ENCODE measurements at places on chromosomes 6 and 20.

- peaks cover 19% of the 10 kb centered on the region for H3K27me3 ChIP-seq
- DNase-seq: no peak
- H3K4me3 ChIP-seq: no peak overlapping the region
- H3K27ac ChIP-seq: no peak overlapping the region
Measured at GRCh38 chr20:25037288-25038102, 20.4 kb downstream of the ACSS1 start.

GRCh38 chr20:62039738-62040137 is 25.9 kb downstream of the TAF4 start:
- H3K27me3 ChIP-seq: peaks cover 4% of the 10 kb centered on the region
- peaks cover 31% of the 10 kb centered on the region for H3K4me1 ChIP-seq
- peaks cover 52% of the 10 kb centered on the region for H3K36me3 ChIP-seq
- H3K4me3 ChIP-seq: no peak overlapping the region
- H3K27ac ChIP-seq: no peak overlapping the region
- DNase-seq: no peak

DNA sequence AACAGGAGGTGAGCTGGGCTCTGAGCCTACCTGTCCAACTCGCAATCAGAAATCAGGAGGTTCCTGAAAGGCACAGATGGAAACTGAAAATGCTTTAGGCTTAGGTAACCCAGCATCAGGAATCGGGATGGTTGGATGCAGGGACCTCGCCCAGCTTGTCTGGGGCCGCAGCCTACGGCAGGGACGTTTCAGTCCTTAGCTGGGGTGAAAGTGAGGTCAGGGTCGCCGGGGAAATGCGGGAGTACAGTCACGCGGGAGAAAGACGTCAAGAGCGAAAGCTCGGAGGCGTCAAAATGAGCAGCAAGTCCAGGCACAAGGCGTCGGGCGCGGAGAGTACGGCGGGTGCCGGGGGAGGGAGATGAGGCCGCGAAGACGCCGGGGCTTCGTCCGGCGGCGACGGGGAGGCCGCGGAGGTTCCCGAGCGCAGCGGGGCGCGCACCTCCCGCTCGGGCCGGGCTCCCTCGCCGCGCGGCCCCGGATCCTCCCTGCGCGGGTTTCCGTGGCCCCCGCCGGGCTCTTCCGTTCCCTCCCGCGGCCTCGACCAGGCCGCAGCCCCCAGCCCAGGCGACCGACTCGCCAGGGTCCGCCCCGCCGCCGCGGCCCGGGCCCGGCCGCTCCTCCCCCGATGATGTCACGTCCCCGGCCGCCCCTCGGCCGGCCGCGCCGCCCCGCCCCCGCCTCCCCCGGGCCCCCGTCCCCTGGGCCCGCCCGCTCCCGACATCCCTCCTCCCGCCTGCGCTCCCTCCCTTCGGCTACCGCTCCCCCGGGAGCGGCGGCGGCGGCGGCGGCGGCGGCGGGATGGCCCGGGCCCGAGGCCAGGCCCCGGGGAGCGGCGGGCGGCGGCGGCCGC is at the start of gene EBF4:
EBF4 (plus strand) TSS at position 745 of the 850 bp plus-strand sequence. CDS start 866 bp downstream, outside the sequence.
- peak within 1 kb of the TSS; percentile 96 for H3K4me3 ChIP-seq
- DNase-seq: peak; percentile 75
- H3K36me3 ChIP-seq: no peaks in the 10 kb centered on the region
- peak within 1 kb of the TSS; percentile 49 for H3K27ac ChIP-seq

DNA sequence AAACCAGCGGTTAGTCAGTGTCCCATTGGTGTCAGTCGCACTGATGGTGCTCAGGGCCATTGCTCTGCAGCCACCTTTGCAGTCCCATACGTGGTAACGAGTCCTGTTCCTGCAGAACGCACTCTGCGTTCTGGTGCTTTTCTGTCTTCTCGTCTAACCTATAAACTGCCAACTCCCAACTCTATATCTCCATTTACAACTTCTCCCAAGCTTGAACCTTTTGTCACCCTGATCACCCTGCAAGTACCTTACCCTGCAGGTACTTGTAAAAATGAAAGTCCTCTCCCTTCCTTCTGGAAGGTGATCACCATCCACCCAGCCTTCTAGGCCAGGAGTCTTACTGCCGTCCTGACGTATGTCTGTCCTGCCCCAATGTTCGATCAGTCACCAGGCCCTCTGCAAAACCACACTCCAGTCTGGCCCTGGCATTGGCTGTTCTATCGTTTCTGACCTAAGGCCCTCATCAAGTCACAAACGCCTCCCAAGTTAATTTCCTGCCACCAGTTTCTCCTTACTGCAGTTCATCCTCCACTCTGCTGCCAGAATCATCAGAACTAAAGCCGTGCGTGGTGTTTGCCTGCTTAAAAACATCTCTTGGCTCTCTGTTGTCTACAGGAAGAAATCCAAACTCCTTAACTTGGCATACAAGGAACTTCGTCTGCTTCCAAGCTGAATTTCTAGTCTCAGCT is 7.9 kb downstream of the RREB1 start:
- H3K4me1 ChIP-seq: peaks cover 76% of the 10 kb centered on the region
- peak overlapping the region; percentile 20 for H3K4me3 ChIP-seq
- peaks cover 14% of the 10 kb centered on the region for H3K36me3 ChIP-seq
- no peak for DNase-seq

DNA sequence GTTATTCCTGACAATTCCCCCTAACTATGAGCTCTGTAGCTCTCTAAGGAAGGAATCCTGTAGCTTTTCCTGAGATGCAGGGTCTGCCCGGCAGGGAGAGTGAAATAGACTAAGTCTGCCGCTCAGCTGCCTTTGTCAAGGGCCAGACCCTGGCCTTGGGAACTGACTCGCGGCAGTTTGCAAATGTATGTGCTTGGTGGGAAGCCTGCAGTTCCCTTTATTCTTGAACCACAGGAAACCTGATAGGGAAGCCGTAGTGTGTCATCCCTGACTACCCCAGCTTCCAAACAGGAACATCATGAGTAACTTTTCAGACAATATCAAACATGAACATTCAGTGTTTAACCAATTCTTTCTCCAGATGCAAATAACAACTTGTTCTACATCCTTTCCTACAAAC is 78.7 kb upstream of the IFNGR1 start:
- no peak overlapping the region for H3K27ac ChIP-seq
- peaks cover 57% of the 10 kb centered on the region for H3K4me1 ChIP-seq
- peak overlapping the region; percentile 14 for H3K4me3 ChIP-seq

- H3K4me3 ChIP-seq: no peak overlapping the region
- H3K36me3 ChIP-seq: peaks cover 3% of the 10 kb centered on the region
- peaks cover 12% of the 10 kb centered on the region for H3K27me3 ChIP-seq
- H3K27ac ChIP-seq: peak overlapping the region; percentile 41
- DNase-seq: no peak
- peaks cover 43% of the 10 kb centered on the region for H3K4me1 ChIP-seq
Measured at GRCh38 chr6:16320533-16321340, 82.3 kb downstream of the GMPR start.

DNA sequence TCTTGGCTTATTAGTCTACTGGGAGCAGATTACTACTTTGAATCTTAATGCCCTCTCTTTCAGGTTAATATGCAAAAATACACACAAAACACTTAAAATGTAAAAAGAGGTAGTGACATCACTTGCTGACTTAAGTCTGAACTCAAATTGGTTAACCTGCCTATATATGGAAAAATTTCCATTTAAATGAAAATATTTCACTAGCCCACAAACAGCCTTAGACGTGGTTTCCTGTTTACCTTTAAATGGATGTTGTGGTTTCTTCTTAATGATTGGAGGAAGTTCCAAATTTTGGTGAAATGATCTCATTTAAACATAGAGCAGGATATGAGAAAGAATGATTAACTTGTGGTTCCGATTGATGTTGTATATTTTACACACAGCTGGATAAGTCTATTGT is 553.7 kb downstream of the CD109 start:
- H3K4me1 ChIP-seq: no peaks in the 10 kb centered on the region
- H3K27me3 ChIP-seq: no peaks in the 10 kb centered on the region
- H3K36me3 ChIP-seq: no peaks in the 10 kb centered on the region

GRCh38 chr6:3272911-3273547 is 14.3 kb downstream of the PSMG4 start:
- no peak for DNase-seq
- no peaks in the 10 kb centered on the region for H3K27me3 ChIP-seq
- H3K4me3 ChIP-seq: no peak overlapping the region
- H3K36me3 ChIP-seq: peaks cover 58% of the 10 kb centered on the region
- no peak overlapping the region for H3K27ac ChIP-seq

DNA sequence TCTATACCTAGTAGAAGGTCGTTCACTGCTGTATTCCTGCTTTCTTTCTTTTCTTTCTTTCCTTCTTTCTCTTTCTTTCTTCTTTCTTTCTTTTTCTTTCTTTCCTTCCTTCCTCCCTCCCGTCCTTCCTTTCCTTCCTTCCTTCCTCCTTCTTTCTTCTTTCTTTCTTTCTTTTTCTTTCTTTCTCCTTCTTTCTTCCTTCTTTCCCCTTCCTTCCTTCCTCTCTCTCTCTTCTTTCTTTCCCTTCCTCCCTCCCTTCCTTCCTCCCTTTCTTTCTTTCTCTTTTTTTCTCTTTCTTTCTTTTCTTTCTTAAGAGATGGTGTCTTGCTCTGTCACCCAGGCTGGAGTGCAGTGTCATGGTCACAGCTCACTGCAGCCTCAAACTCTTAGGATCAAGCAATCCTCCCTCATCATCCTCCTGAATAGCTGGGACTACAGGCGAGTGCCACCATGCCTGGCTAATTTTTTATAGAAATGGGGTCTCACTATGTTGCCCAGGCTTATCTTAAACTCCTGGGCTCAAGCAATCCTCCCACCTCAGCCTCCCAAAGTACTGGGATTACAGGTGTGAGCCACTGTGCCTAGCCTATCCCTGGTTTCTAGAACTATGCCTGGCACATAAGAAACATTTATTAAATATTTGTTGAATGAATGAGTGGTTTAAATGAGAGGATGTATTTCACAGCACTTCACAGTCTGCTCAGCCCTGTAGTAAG is 2.6 kb upstream of the DNPH1 start:
- DNase-seq: no peak
- no peaks in the 10 kb centered on the region for H3K36me3 ChIP-seq
- peak overlapping the region; percentile 5 for H3K4me3 ChIP-seq

- H3K4me3 ChIP-seq: no peak overlapping the region
- peaks cover 6% of the 10 kb centered on the region for H3K27me3 ChIP-seq
- no peak for DNase-seq
- H3K27ac ChIP-seq: no peak overlapping the region
Measured at GRCh38 chr20:33971147-33971975, 22.4 kb upstream of the RALY start.

DNA sequence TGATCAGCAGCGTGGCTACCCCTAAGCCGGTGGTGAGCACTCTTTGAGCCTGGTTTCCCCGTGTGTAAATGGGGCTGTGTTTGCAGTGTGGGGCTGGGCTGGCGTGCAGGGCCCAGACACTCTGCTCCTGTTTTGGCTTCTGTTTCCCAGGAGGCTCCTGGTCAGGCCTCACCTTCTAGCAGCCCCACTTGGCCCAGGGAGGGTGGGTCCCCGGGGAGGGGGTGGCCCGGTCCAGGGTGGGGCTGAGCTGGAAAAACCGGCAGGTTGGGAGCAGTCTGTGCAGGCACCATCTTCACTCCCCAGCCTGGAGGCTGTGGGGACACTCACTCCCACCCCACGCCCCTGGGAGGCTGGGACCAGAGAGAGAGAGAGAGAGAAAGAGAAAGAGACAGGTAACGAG is 25.3 kb downstream of the CEBPB start:
- no peak overlapping the region for H3K27ac ChIP-seq
- H3K4me3 ChIP-seq: no peak overlapping the region
- DNase-seq: no peak
- H3K27me3 ChIP-seq: peaks cover 18% of the 10 kb centered on the region
- H3K36me3 ChIP-seq: no peaks in the 10 kb centered on the region

GRCh38 chr6:10449751-10450150 is 34.9 kb upstream of the TFAP2A start:
- peaks cover 12% of the 10 kb centered on the region for H3K27me3 ChIP-seq
- no peak overlapping the region for H3K27ac ChIP-seq
- H3K4me1 ChIP-seq: no peaks in the 10 kb centered on the region
- H3K36me3 ChIP-seq: no peaks in the 10 kb centered on the region
- DNase-seq: no peak

GRCh38 chr6:166389119-166389518 is 6.4 kb upstream of the MPC1 start:
- no peaks in the 10 kb centered on the region for H3K36me3 ChIP-seq
- H3K4me3 ChIP-seq: no peak overlapping the region

DNA sequence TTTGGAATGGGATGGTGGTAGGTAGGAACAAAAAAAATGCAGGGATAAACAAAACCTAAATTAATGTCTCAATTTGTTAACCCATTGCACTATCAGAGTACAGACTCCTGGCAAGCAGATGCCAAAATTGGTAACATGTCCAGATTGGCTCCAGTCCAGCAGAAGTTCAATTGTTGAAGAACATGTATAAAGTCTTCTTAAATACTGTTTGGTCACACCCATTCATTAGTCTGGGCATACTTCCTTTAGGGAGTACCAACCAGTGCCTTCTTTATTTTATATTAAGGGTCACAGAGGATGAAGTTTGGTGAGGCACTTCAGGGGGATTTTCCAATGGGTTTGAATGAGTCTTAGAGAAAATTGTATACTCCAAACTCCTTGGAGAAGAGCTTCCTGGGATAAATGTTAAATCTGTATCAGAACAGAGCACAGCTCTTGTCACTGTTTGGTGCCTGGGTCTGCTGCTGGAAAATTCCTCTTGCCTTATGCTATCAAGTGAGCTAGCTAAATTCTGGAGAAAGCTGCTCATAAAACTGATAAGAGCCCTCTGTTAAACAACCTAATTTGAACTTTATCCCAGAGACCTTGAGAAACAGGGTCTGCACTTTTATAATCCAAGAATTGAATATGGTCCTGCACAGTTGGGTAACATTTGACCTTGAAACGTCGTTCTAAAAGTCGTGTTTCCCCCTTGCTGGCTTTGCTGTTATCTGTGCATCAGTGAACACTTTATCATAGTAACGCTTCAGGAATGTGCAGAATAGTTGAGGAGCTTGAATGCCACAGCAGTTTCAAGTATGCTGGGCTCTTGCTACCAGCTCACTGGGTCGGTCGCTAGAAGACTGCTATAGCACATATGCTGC is 334.1 kb upstream of the CITED2 start:
- H3K4me1 ChIP-seq: peaks cover 13% of the 10 kb centered on the region
- no peak overlapping the region for H3K27ac ChIP-seq
- no peak overlapping the region for H3K4me3 ChIP-seq
- no peak for DNase-seq

DNA sequence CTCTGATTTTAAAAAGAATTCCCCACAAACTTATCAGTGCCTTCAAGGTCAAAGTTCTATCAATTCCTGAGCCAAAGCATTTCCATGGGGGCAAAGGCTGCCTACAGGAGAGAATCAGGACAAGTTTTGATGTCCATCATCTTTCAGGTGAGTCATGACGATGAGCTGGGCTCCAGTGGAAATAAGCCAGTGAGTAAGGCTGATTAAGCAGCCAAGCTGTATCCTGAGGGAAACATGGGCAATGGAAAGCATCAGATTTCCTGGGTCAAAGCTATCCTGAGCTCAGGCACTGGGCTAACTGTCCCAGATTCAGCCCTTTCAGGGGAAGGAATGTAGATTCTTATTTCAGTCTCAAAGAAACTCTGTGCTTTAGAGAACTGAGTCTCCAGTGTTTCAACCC is 377.4 kb downstream of the CD109 start:
- no peak overlapping the region for H3K4me3 ChIP-seq
- H3K36me3 ChIP-seq: no peaks in the 10 kb centered on the region

All from nephron progenitor cell (in vitro differentiated cells).